Stimulated activated CD4-positive, alpha-beta T cell treated with anti-CD3 and anti-CD28 coated beads, Interleukin-15, amount 100 ng/mL, for 1 hour (primary cell): ENCODE measurements at places on chromosomes 3 and 15.

DNA sequence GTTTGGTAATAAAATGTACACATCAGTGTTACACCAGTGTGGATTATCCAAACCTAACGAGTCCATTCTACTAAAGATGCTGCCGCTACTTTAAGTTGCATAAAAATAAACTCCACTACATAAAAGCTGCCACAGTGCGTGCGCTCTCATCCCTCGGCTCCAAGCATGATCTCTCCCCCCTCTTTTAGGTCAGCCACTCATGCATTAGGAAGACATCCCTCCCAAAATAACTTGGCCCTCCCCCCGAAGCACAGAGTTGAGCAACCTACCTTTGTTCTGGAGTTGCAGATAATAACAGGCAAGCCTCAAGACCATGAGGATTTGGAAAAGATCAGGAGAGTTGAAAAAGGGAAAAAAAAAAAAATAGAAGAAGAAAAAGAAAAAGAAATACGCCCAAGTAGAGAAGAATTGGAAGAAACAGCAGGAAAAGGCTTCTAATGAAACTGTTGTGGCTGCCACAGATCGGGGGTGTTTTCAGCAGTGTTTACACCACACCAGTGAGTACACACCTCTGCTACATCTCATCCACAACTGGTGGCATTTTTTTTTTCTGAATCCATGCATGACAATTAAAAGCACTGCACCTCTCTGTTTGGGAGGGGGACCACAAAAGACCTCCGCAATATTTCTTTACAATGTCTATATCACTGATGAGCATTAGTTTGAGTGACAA lies 339.2 kb downstream of the FOXP1 start:
- DNase-seq = no peak

DNA sequence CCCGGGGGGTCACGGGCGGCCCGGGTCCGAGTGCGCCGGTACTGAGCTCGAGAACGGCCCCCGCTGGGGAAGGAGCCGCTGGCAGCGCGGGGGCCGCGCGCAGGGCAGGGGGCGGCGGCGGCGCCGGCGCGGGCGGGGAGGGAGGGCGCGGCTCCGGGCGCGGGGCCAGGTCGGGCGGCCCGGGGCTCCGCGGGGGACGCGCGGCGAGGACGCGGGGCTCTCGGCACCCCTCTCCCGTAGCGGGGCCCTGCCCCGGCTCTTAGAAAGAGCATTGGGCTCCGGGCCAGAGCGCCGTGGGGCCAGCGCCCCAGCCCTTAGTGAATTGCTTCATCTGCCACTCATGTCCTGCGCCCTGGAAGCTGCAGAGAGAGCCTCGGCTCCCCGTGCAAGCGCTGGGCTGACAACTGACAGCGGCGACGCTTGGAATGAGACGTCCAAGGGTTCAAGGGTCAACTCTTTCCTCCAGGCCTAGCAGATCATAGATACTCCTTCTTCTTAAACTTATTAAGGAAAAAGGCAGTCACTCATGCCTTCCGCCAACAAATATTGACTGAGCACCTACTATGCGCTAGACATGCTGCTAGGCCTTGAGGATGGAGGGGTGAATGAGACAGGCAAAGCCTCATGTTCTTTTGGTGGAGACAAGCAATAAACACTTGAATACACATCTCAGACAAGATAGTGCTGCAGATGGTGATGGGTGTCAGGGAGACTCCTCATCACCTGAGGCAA lies 140.8 kb downstream of the SMAD6 start:
- DNase-seq = no peak

GRCh38 chr3:10548992-10549391 lies 43.6 kb upstream of the ATP2B2 start:
- no peak for DNase-seq

- peak; percentile 27 for DNase-seq
Measured at GRCh38 chr15:99424978-99425656, 140.7 kb upstream of the MEF2A start.

DNA sequence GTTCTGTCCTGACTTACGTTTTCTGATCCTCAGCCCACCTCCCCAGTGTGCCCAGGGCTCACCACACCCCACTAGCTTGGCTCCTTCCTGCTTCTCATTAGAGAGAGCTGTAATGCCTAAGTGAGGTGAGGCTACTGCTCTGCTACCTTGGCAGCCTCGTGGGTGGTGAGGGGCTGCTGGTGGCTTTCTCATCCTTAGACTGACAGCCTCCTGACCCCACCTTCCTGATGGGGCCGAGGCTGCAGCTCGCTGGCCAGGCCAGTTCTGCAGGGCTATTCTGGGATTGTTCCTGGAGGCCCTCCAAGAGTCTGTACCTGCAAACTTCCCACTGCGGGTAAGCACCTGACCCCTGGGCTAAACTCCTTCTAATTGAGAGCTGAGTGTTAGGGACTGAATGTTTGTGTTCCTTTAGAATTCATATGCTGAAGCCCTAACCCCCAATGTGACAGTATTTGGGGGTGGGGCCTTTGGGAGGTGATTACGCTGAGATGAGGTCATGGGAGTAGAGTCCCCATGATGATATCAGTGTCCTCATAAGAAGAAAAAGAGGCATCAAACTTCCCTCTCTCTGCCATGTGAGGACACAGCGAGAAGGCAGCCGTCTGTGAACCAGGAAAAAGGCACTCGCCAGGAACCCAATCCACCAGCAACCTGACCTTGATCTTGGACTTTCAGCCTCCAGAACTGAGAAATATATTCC lies 38.1 kb upstream of the IQSEC1 start:
- DNase-seq = no peak

DNA sequence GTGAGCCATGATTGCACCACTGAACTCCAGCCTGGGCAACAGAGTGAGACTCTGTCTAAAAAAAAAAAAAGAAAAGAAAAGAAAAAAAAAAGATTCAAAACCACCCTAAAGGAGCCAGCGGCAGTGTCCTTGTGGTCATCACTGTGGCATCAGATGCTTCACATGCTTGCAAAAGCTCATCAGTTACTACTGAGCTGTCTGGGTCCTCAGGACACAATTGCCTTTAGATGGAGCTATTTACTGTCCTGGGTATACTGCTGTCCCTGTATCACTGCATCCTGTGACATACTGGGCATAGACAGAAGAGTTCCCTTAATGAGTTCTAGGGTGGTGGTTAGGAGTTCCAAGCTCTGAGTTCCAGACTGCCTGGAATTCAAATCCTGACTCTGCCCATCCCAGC lies 85.8 kb downstream of the LINGO1 start:
- DNase-seq = no peak

DNA sequence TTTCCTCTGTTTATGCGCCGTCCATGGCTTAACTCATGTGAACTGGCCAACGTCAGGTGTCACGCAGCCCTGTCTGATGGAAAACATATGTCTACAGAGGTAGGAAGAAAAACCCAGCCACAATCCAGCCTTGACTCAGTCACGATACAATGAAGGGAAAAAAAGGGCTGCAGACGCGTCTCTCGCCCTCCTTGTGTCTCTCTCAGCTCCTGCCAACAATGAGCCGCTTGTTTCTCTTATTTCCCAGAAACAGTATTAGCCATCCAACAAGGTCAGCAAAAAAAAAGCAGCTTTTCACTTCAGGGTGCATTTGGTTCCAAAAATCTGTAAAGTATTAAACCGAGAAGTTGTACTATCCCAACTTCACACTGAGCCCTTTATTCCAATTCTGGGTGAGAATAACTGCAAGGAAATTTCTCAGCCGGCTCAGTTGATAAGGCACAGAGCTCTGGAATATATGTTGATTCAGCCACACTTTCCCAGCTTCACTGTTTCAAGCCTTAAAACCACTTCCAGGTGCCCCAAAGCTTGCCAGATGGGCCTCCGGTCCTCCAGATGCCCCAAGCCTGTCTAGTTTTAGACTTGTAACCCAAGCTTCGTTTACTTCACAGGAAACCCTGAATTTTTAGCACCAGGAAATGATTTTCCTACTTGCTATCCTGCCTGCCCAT lies 79.4 kb downstream of the TM4SF4 start:
- no peak for DNase-seq
